GDM1 (cell line): ENCODE measurements at places on chromosomes 3 and 15.

GRCh38 chr3:10632741-10633140, 127.4 kb upstream of the ATP2B2 start:
- no peak for DNase-seq

GRCh38 chr3:142595581-142595950, 627 bp upstream of the PLS1 start:
- DNase-seq: no peak

DNA sequence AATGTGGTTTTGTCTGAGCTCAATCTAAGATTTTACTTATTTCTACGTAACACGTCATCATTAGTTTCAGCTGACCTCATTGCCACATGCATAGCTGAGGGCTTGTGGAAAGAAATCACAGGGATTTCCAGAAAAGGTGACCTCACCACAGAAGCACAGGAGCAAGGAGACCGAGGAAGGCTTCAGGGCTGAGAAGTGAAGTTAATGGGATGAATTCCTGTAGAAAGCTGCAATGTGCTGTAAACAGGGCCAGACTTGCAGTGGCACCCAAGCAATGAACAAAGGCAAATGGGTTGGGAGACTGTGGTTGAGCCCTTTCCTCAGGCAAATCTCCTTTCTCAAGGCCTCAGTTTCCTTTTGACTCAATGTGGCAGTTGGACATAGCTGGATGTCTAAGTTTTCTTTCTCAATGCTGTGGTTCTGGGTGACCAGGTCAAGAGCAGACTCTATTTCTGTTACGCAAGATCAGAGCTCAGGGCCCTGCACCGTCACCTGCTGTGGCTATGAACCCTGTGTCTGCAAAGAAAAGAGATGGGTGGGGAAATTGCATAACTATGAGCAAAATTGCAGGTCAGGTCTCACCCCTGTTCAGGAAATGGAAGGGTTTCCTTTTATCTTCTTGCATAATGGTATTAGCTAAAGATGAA, 252.2 kb upstream of the TBL1XR1 start:
- no peak for DNase-seq

- DNase-seq: no peak
These were observed 230.5 kb upstream of the PROK2 start for GRCh38 chr3:72015463-72015862.

DNA sequence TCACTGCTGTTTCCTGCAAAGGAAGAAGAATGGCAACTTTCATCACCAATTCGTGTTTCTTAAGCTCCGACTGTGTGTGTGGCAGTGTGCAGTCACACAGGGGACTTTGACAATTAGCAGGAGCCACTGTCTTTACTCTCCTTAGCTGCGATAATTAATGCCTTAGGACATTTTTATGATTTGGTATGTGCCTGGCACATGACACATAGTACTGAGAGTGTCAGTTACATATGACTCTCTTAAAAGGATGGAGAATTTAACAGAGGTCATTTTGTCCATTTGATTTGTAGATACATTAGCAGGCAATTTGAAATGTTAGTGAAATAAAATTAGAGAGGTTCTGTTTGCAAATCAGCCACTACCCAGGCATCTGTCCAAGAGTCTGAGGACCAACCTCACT, 128.9 kb upstream of the VEPH1 start:
- no peak for DNase-seq

DNA sequence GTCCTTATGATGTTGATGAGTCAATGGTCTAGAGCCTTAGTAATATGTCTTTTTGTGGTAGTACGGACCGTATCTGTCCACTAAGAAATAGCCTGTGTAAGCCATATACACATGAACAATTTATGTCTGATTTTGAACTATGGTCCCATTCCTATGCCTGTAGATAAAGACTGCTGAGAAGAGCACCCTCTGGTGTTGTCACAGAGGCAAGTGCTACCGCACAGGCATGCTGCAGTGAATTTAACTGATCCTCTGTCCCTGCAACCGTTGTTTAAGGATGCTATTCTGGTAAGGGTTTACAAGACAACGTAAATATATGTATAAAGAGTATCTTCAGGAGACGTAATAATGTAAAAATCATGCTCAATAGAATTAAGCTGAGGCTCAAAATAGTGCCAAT, 170.7 kb downstream of the UBE3A start:
- no peak for DNase-seq
